ENCODE measurements at places on chromosomes 11 and 22.

DNA sequence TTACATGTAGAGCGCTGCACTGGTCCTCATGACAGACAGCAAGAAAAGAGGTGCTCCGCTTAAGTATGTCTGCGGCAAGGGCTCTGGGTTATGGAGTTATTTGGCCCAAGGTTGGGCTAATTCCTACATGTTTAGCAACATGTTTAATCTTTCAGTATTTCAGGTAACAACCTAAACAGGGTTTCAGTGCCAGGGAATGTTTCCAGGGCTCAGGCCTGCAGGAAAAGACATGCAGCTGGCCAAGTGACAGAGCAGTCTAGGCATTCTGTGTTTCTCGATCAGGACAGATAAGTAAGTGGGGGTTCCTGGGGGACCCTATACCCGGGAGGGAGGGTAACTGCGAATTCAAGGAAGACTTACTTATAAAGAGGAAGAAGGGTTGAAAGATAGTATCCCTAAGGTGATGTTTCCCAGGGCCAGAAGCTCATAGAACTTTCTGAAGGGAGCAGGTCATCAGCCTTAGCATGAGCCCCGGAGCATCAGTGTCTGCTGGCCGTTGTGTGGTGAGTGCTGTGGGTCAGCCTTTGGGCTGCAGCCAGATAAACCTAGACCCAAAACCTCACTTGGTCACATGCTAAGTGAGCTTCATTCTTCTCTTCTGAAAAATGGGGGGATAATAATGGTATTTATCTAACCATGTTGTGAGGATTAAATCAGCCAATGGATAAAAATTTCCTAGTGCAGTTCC lies 18.4 kb downstream of the KCNJ5 start:
- DNase-seq = no peak

DNA sequence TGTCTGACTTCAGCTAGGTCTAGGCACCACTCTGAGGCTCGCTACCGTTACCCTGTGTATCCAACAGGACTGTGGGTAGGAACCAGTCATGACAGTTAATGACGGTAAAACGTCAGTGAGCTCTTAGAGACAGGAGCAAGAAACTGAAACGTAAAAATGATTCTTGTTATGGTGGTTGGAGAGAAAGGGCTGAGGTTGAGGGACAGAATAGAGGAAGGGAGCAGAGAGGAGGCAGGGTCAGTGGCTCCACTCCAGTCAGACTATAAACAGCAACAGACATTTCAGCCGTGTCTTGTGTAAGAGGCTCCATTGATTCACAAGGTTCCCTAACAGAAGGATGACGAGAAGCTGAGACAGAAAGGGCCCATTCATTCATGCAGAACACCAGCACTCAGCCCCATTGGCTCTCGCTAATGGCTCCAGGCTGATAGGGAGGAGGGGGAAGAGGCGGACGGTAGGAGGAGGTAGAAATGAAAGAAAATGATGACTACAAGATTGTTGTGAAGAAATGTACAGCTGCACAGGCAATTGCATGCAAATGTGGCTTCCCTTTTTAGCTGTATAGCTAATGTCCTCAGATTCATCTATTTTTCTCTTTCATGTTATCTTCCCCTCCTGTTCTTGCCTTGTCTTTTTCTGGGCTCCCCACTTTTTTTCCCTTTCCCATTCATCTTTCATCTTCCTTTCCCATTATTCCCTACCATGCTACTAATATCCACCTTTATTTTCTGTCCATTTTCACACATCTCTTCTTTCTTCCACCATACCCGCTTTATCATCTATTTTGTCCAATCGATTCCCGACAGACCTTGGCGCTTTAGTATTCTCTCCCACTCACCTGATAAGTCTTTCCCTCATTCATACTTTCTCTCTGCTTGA lies 34.3 kb downstream of the ETS1 start:
- no peak for DNase-seq

GRCh38 chr11:71209656-71210055 lies 42.7 kb downstream of the SHANK2 start:
- no peak for DNase-seq

- DNase-seq = no peak
Measured at GRCh38 chr11:62401356-62401755, 17.5 kb upstream of the SCGB1A1 start.

- DNase-seq = no peak
Measured at GRCh38 chr11:120212926-120213325, 2.1 kb downstream of the OAF start.

DNA sequence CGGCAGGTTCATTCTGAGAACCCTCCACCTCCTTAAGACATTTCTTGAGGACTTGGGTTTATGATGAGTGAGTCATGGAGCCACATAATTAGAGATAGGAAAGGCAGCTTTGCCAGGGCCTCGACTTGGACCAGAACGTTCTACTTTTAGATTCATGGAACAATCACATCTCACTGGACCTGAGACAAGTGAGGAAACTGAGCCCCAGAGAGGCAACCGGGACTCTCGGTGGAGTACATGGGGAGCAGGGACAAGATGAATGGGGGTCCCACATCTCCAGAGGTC lies 59.5 kb downstream of the LINC01488 start:
- no peak for DNase-seq

- DNase-seq = no peak
Measured at GRCh38 chr11:119509969-119510401, 87.0 kb upstream of the THY1 start.

DNA sequence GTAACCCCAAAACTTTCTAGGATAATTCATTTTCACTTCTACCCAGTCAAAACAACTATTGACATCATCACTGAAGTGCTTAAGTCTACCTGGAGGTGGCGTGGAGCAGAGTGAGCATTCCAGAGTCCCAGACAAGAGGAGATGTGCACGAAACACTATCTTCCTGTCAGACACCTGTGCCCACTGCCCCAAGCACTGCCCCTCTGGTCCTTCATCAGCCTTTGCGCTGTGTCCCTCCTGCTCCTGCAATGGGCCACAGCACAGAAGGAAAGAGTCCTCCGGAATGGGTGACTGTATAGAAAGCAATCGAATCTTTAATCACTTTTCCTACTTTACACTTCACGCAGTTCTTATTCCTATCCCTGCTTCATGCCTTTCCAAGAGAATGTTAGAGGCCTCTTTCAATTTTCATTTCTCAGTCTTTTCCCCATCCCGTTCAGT lies 512 bp upstream of the GRIA4 start:
- DNase-seq = no peak
